Vagina (tissue), 2 donors: ENCODE measurements at places on chromosomes 7 and 10. TPM values are rescaled to one million over a fixed set of nuclear protein-coding genes. Genes with fewer than 3 reads are reported as not detected.

Gene MSS51
- 1.5 TPM for total RNA-seq

Gene ASB13
- 17.4 TPM for total RNA-seq

Gene ACTR1A
- 74.2 TPM for total RNA-seq

DNA sequence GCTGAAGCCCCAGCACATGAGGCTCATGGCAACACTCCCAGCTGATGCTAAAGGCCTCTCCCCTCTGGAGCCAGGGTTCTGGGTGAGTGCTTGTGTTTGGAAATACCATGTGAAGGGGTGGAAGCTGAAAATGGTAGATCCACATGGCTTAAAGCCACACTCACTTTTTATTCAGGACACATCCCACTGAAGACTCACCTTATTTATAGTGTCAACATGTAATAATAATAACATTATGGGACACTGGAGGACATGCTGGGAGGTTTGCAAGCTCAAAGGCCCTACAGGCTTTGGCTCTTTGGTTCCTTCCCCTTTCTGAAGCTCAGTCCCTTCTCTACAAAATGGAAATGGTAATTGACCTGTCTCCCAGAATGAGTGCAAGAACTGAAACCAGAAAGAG lies 318.0 kb downstream of the GRID1 start:
- no peak for DNase-seq

DNA sequence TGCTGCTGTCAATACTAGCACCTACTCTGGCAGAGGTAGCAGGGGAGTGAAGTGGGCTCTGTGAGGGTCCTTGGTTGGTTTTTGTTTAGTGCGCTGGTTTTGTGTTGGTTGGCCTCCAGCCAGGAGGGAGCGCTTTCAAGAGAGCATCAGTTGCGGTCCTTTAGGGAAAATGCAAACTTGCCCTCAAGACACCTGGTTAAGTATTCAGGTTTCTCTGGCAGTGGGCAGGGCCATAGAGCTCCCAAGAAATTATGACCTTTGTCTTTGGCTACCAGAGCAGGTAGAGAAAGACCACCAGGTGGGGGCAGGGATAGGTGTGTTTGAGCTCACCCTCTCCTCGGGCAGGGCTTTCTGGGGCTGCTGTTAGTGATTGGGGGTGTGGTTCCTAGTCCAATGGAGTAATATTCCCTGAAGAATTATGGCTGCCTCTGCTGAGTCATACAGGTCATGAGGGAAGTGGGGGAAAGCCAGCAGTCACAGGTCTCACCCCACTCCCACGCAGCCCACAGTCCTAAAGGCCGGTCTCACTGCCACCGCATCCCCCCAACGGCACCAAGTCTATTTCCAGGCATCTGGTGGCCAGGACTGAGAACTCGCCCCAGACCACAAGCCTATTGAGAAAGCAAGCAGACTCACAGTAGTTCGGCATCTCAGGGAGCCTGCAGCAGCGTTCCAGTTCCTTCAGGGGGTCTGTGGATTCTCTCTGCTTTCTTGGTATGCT lies 280.5 kb downstream of the SFMBT2 start:
- no peak for DNase-seq

DNA sequence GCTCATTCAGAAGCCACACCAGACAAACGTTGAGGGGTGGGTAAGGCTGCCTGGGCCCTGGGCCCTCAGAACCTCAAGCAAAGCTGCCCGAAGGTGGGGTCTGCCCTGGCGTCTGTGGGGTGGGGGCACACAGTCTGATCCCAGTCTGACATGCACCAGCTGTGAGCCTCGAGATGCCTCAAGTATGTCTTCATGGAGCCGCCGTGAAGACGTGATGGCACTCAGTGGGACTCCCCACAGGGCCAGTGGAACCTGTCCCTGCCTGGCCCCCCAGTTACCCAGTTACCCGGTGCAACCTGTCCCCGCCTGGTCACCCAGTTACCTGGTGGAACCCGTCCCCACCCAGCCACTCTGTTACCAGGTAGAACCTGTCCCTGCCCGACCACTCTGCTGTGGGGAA lies 351.2 kb downstream of the PTPRN2 start:
- DNase-seq = peak; percentile 80

Gene FAM237B
- not detected for total RNA-seq

- DNase-seq = no peak
Observed at GRCh38 chr7:74656441-74656836, 1.1 kb upstream of the GTF2I start.

Gene ODAD2
- 0.25 TPM for total RNA-seq

DNA sequence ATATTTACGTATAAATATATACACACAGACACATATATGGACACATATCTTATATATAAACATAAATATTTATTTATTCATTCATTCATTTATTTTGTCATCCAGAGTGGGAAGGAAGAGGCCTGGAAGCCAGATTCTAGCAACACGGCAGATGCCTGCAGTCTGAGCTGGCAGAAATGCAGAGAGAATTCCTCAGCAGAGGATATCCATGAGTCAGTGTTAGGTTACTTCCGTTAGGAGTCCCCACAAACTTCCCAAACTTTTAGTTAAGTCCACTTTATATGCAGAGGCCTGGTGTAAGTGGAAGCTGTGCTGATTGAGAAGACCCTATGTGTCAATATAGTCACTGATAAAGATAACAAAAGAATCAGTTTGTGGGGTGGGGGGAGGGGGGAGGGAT lies 89.6 kb downstream of the PPP1R17 start:
- no peak for DNase-seq

GRCh38 chr10:104806801-104807200 lies 165.7 kb downstream of the SORCS3 start:
- DNase-seq = no peak

DNA sequence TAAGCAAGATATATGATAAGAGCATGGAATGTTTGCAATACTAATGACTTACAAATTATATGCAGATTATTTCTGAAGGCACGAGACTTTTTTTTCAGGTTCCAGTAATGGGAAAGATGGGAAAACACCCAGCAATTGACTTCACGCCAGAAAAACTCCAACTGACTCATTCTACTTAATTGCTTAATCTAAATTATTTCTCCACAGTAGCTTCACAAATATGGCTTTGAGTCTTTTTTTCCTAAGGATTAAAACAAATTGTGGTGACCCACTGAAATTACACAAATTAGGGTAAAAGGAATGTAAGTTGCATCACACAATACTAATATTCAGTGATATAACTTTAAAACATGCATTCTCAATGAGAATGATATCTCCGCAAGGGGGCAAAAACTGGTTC lies 138.7 kb downstream of the GNAI1 start:
- DNase-seq = no peak

GRCh38 chr10:29243750-29244149 lies 45.1 kb upstream of the LYZL1 start:
- no peak for DNase-seq

Gene BAIAP2L1
- 17.2 TPM for total RNA-seq

GRCh38 chr10:47101807-47102206 lies 190.6 kb downstream of the PTPN20 start:
- peak; percentile 49 for DNase-seq

DNA sequence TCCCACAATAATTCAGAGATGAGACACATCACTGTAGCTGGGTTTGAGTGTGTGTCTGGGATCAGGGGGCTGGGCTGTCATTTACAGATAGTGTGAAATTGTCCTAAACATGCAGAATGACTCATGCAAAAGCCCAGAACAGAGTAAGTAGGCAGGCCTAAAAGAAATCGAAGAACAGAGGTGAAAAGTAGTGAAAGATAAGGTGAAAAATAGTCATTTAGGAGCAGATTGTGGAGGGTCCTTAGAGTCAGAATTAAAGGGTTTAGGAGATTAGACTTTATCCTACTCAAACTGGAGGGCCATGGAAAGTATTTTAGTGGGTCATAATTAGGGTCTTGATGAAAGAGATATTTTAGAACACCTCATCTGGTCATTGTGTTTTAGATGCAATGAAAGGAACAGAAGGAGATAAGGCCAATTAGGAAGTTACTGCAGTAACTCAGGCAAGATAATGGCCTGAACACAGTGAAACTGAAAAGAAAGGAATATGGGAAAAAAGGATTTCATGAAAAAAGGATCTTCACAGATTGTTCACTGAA lies 58.3 kb upstream of the NEBL start:
- DNase-seq = no peak

- no peak for DNase-seq
Observed at GRCh38 chr10:34109952-34110702, 705.0 kb downstream of the PARD3 start.

DNA sequence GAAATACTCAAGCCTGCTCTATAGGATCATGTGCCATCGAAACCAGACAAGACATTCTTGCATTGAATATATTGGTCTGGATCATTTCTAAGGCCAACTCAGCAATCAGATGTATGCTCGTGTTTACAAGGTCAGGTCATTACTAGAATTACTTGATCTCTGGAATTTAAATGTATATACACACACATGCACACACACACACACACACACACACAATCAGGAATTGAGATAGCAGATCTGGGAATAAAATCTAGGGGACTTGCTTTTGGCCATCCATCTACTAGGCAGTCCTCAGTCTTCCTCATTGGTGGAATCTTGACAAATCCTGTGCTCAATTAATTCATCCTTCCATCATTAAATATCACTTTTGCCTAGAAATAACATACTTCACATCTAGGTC lies 3.6 kb downstream of the OPTN start:
- DNase-seq = no peak

GRCh38 chr10:32384171-32384570 lies 37.2 kb upstream of the EPC1 start:
- DNase-seq = no peak

Gene HTR5A
- total RNA-seq = not detected

GRCh38 chr10:10902951-10903350 lies 114.7 kb upstream of the CELF2 start:
- no peak for DNase-seq

DNA sequence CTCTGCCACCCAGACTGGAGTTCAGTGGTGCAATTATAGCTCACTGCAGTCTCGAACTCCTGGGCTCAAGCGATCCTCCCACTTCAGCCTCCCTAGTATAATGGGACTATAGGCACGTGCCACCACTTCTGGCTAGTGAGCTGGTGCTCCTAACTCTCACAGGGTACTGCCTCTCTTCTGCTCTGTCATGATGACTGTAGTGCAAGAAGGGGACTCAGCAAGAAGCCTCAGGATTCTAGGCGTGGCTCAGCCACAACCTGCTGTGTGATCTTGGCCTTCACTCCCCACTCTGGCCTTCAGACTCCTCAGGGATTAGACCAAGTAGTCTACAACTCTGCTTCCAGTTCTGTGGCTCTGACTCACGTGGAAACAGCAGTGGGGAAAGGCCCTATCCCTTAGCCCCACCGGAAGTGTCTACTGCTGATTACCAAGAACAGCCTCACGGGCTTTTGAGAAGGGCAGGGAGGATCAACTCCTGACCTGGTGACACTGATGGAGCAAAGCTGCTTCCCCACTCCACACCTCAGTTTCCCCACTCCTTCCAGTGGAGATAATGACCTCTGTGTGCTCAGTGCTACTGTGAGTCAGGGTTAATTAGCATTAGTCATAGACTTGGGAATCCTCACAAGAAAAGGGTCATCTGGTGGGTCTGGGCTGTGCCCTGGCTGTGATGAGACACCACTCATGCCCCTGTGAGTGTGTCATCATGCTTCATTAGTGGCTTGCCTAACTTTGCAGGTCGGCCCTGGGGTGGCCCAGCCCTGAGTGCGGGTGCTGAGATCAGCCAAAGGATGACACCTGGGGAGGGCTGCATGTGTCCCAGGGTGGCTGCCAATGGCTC lies 41.1 kb downstream of the ZC3HC1 start:
- no peak for DNase-seq

GRCh38 chr7:40429826-40430225 lies 295.0 kb downstream of the SUGCT start:
- no peak for DNase-seq

DNA sequence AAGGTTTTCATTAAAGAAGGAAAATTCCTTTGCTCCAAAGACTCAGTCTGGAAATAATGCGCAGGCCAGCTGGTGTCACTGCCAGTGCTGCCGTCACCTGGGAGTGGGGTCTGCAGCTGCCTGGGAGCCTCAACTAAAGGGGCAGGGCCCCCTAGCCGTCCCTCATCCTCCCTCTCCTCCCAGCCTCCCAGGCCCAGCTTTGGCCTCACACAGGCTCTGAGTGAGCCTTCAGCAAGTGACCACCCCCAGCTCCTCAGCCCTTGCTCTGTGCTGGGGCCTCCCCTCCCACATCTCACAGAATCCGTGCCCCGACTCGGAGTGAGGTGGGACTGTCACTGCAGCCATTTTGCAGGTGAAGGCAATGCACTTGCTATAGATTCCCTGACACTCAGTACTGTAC lies 11.1 kb upstream of the RET start:
- DNase-seq = no peak

DNA sequence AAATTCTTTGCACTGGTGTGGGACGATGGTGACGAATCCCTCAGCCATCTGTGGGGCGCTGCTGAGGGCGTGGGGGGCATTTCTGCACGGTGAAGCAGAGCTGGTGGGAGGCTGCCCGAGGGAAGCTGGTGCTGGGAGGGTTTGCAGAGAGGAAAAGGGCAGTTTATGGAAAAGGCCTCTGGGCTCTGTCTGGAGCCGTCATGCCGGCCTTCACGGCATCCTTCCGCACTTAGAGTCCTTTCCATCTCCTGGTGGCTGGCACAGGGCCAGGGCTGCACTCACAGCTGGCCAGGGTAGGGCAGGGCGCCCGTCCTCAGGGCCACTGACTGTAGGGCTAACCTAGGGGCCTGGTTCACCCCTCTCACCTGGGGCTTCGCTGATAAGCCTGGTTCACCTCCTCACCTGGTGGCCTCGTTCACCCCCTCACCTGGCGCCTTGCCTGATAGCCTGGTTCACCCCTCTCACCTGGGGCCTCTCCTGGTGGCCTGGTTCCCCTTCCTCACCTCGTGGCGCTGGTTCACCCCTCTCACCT lies 598 bp upstream of the AMZ1 start:
- no peak for DNase-seq

DNA sequence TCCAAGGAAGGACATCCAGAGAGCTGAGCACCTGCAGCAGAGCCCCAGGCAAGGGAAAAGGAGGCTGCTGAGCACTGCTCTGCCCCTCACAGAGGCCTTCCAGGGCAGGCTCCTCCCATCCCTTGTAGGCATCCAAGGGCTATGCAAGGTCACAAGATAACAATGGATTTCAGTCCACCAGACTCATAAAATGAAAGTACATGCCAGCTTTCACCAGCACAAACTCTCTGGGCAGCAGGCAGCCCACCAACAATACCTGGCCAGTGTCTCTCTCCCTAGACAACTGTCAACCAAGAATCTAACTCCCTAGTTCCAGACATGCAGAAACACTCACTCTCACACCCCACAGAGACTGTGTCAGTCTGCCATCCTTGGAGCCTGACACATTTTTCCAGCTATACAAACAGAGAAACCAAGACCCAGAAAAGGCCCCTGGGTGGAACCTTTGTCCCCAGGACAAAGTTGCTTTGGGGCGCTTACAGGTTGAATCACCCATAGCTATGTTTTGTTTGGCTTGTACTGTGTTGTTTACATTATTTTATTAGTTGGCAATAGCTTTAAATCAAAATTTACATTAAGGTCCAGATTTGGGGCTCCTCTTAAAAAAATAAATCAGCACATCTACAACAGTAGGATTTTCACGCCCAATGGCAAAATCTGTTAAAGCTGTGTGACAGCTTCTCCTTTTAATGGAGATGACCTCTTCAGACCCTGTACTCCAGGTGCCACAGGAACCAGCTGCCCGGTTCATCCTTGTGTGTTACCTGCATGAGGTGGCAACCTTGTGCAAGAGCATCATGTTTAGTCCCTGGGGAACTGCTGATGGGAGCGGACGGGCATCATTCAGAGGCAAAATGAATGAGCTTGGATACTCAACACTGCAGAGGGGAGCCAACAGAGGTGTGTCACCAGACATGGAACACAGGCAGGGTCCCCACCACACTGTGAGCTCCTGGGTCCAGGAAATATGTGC lies 5.2 kb downstream of the GRID1 start:
- DNase-seq = no peak

GRCh38 chr7:105790996-105791395 lies 85.4 kb downstream of the ATXN7L1 start:
- no peak for DNase-seq

Gene GIMAP8
- total RNA-seq = 9.6 TPM

Gene GIMAP2
- total RNA-seq = 9.6 TPM
